Activated T-cell treated with anti-CD3 and anti-CD28 coated beads, Interleukin-2, amount 50 U/mL, for 72 hours (primary cell): ENCODE measurements at places on chromosomes 4 and X. TPM values are rescaled to one million over a fixed set of nuclear protein-coding genes. Genes with fewer than 3 reads are reported as not detected.
A peak's percentile ranks its signal among the peaks of the same experiment; 100 is the strongest.

GRCh38 chrX:32937043-32937442, 274.3 kb downstream of the DMD start:
- no peak overlapping the region for H3K4me3 ChIP-seq
- no peaks in the 10 kb centered on the region for H3K4me1 ChIP-seq
- H3K27ac ChIP-seq: no peak overlapping the region

Gene MYL5
- total RNA-seq: 21.3 TPM

GRCh38 chrX:15973299-15973698, 118.7 kb upstream of the AP1S2 start:
- no peaks in the 10 kb centered on the region for H3K36me3 ChIP-seq
- H3K27me3 ChIP-seq: peaks cover 42% of the 10 kb centered on the region
- H3K4me1 ChIP-seq: no peaks in the 10 kb centered on the region
- H3K4me3 ChIP-seq: no peak overlapping the region
- DNase-seq: peak; percentile 20
- H3K27ac ChIP-seq: peak overlapping the region; percentile 19

DNA sequence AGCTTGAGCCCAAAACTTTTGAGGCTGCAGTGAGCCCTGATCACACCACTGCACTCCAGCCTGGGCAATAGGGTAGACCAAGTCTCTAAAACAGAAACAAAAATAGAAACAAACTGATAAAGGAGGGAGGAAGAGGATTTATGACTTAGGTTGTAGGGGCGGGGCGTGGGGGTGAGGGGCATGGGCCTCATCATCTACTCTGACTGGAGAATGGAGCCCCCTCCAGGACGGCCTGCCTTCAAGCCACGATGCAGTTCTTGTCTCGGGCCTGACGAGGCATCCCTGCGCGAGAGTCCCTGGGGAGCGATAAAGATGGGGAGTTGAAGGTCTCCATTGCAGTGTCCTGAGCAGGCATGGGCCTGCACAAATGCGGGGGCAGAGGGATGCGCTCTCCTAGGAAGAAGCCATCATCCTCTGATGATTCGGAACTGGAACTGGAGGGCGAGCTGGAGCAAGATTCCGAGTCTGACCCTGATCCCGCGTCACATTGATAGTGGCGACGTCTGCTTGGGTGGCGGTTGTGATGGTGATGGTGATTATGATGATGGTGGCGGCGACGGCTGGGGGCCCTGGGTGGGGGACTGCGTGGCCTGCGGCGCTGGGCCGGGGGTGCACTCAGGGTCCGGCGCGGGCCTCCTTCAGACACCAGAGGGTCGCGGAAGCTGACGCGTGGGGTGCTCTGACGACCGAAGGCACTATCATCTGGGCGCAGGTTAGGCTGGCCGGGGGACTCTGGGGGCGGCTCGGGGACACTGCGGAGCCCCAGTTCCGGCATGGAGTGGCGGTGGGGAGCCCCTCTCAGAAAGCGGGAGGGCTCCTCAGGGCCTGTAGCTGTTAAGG, 4.0 kb downstream of the PLP2 start:
- no peak overlapping the region for H3K4me3 ChIP-seq
- no peak overlapping the region for H3K27ac ChIP-seq
- H3K27me3 ChIP-seq: no peaks in the 10 kb centered on the region
- H3K4me1 ChIP-seq: peaks cover 27% of the 10 kb centered on the region
- DNase-seq: no peak

DNA sequence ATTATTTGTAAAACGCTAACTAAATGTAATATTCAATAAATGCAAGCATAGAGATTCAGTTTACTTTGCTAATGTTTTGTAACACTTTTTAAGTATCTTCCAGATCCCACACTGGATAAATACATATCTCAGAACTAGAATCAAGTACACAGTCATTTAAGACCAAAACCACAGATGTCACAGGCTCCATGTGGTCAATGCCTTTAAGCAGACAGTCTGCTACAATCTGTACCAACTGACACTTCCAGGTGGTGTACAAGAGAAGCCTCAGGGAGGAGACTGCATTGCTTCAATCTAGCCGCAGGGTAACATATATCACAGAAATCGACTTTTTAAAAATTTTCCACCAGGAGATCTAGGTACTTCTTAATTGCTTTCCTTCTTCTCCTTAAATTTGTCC, 229.6 kb upstream of the DIAPH2 start:
- H3K27me3 ChIP-seq: peaks cover 13% of the 10 kb centered on the region
- no peak overlapping the region for H3K4me3 ChIP-seq
- no peaks in the 10 kb centered on the region for H3K36me3 ChIP-seq
- H3K27ac ChIP-seq: no peak overlapping the region

Gene CLCN4
- total RNA-seq: 0.02 TPM

Gene LRBA
- total RNA-seq: 56.6 TPM

- no peaks in the 10 kb centered on the region for H3K36me3 ChIP-seq
- peaks cover 8% of the 10 kb centered on the region for H3K27me3 ChIP-seq
- no peaks in the 10 kb centered on the region for H3K4me1 ChIP-seq
Observed at GRCh38 chr4:25011135-25011866, 19.4 kb downstream of the LGI2 start.

Gene USP17L29
- total RNA-seq: not detected

DNA sequence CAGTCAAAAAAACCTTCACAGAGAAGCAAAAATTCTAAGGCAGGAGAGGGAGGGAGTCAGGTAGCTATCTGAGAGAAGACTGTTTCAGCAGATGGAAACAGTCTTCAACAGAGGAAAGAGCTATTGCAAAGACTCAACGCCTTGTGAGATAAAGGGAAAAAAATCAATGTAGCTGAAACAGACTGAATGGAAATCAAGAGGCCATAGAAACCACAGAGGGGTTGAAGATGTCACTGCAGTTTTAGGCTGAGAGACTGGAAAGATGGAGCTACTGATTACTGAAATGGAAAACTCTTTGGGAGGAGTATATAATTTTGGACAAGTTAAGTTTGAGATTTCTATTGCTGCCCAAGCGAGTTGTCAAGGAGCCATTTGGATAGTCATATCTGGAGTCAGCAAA, 28.4 kb upstream of the CXCL8 start:
- peaks cover 13% of the 10 kb centered on the region for H3K27me3 ChIP-seq
- no peak overlapping the region for H3K27ac ChIP-seq
- no peak overlapping the region for H3K4me3 ChIP-seq
- H3K4me1 ChIP-seq: no peaks in the 10 kb centered on the region
- DNase-seq: no peak

GRCh38 chr4:182885022-182885737, 32.0 kb downstream of the DCTD start:
- DNase-seq: no peak
- peaks cover 26% of the 10 kb centered on the region for H3K36me3 ChIP-seq
- no peaks in the 10 kb centered on the region for H3K4me1 ChIP-seq
- H3K27ac ChIP-seq: no peak overlapping the region
- H3K27me3 ChIP-seq: no peaks in the 10 kb centered on the region

DNA sequence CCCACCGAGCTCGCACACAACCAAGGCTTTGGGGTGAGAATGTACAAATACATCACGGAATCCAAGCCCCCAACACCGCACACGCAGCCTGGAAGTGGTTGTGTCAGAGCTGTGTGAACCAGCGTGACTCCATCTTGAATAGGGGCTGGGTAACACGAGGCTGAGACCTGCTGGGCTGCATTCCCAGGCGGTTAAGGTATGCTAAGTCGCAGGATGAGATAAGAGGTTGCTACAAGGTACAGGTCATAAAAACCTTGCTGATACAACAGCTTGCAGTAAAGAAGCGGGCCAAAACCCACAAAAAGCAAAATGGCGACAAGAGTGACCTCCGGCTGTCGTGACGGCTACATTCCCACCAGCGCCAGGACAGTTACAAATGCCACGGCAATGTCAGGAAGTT, 258.4 kb downstream of the DHRSX start:
- peaks cover 5% of the 10 kb centered on the region for H3K36me3 ChIP-seq
- H3K27ac ChIP-seq: no peak overlapping the region
- no peaks in the 10 kb centered on the region for H3K4me1 ChIP-seq
- H3K27me3 ChIP-seq: no peaks in the 10 kb centered on the region
- no peak for DNase-seq
- no peak overlapping the region for H3K4me3 ChIP-seq

- DNase-seq: peak; percentile 87
- peaks cover 8% of the 10 kb centered on the region for H3K36me3 ChIP-seq
- H3K4me1 ChIP-seq: peaks cover 74% of the 10 kb centered on the region
- peak overlapping the region; percentile 78 for H3K4me3 ChIP-seq
- no peaks in the 10 kb centered on the region for H3K27me3 ChIP-seq
Observed at GRCh38 chr4:108036213-108036612, 46.5 kb downstream of the HADH start.

DNA sequence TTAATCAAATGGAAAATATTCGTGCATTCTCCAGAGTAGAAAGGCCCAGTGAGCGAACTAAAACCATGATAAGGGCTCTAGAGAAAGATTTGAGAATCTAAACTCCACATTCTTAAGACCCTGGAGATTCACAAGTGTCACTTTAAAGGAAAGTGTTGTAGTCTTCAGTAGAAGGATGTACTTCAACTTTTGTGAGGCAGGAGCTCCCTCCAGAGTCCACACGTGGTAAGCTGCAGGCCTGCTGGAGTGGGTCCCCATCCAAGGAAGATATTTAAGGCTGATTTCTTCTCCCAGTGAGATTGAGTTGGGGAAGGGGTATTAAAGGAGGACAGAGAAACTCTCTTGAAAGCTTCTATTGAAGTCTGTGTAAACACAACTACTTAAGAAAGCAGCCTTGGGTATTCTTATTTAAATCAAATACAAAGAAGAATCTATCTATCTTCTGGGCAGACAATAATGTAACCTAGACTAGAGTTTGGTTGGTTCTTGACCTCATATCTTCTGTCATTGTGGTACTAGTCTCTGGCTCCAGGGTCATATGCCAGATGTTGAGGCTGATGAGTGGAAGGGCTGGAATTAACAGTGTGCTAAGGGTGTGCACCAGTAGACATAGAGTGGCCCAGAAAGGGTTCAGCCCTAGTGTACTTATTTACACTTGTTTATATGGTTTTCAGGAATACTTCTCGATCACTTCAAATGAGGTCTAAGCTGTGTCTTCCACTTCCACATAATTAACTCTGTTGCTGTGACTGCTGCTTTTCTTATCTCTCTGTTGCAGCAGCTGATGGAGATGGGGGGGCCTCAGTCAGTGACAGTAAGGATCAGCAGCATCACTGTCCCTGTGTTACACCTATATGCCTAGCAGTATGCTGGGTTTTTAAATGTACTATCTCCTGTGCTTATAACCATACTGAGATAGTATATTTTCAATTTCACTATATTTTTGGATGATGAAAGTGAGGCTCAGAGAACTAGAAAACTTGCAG, 76.1 kb downstream of the HMGB2 start:
- no peaks in the 10 kb centered on the region for H3K36me3 ChIP-seq
- H3K27me3 ChIP-seq: no peaks in the 10 kb centered on the region
- peak; percentile 60 for DNase-seq
- H3K4me3 ChIP-seq: no peak overlapping the region
- no peak overlapping the region for H3K27ac ChIP-seq

Gene NLGN4X
- total RNA-seq: 0.31 TPM

Gene TCEANC
- 4.6 TPM for total RNA-seq

GRCh38 chr4:163404080-163404479, 60.4 kb downstream of the NPY5R start:
- no peaks in the 10 kb centered on the region for H3K27me3 ChIP-seq
- no peaks in the 10 kb centered on the region for H3K4me1 ChIP-seq
- H3K27ac ChIP-seq: no peak overlapping the region

- DNase-seq: no peak
- no peaks in the 10 kb centered on the region for H3K4me1 ChIP-seq
- no peak overlapping the region for H3K4me3 ChIP-seq
Observed at GRCh38 chr4:124092541-124092984, 620.0 kb downstream of the ANKRD50 start.

Gene STAP1
- total RNA-seq: 22.0 TPM
